Left ventricle myocardium inferior (tissue), 1 donor: ENCODE measurements at places on chromosomes 16 and 17.

DNA sequence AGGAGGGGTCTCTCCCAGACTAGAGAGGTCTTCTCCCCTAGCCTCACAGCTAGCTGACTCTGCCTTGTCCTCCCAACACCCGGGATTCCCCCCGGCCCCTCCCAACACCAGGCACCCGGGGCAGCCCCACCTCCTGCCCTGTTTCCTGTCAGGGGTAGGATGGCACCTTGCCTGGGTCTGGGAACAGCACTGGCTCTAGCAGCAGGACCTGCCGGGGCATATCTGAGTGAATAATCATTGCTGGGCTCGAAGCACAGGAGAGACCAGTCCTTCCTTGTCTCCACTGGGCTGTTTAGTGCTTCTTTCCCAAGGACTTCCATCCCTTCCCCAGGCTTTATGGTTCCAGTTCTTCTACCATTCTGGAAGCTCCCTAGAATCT, 25.7 kb downstream of the MINK1 start:
- peak overlapping the region; percentile 40 for H3K4me3 ChIP-seq
- H3K36me3 ChIP-seq: peaks cover 9% of the 10 kb centered on the region
- peak overlapping the region; percentile 89 for H3K27ac ChIP-seq

DNA sequence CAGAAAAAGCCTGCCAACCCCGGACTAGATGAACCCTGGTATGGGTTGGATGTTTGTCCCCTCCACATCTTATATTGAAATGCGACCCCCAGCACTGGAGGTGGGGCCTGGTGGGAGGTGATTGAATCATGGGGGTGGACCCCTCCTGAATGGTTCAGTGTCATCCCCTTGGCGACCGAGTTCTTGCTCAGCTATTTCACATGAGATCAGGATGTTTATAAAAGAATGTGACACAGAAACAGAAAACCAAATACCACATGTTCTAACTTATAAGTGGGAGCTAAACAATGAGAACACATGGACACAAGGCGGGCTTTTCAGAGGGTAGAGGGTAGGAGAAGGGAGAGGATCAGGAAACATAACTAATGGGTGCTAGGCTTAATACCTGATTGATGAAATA, 576.0 kb upstream of the HSBP1 start:
- no peak overlapping the region for H3K4me3 ChIP-seq
- no peak overlapping the region for H3K27ac ChIP-seq
- no peaks in the 10 kb centered on the region for H3K27me3 ChIP-seq
- H3K4me1 ChIP-seq: peaks cover 9% of the 10 kb centered on the region
- DNase-seq: no peak
- H3K36me3 ChIP-seq: no peaks in the 10 kb centered on the region

- H3K4me3 ChIP-seq: peak overlapping the region; percentile 57
- no peak for DNase-seq
- no peaks in the 10 kb centered on the region for H3K27me3 ChIP-seq
- H3K4me1 ChIP-seq: peaks cover 66% of the 10 kb centered on the region
Observed at GRCh38 chr16:10552281-10552680, 28.1 kb downstream of the EMP2 start.

- peak overlapping the region; percentile 67 for H3K4me3 ChIP-seq
- H3K4me1 ChIP-seq: peaks cover 42% of the 10 kb centered on the region
- H3K27me3 ChIP-seq: peaks cover 55% of the 10 kb centered on the region
- H3K36me3 ChIP-seq: no peaks in the 10 kb centered on the region
Observed at GRCh38 chr17:3965118-3965800, 1.0 kb upstream of the ATP2A3 start.

DNA sequence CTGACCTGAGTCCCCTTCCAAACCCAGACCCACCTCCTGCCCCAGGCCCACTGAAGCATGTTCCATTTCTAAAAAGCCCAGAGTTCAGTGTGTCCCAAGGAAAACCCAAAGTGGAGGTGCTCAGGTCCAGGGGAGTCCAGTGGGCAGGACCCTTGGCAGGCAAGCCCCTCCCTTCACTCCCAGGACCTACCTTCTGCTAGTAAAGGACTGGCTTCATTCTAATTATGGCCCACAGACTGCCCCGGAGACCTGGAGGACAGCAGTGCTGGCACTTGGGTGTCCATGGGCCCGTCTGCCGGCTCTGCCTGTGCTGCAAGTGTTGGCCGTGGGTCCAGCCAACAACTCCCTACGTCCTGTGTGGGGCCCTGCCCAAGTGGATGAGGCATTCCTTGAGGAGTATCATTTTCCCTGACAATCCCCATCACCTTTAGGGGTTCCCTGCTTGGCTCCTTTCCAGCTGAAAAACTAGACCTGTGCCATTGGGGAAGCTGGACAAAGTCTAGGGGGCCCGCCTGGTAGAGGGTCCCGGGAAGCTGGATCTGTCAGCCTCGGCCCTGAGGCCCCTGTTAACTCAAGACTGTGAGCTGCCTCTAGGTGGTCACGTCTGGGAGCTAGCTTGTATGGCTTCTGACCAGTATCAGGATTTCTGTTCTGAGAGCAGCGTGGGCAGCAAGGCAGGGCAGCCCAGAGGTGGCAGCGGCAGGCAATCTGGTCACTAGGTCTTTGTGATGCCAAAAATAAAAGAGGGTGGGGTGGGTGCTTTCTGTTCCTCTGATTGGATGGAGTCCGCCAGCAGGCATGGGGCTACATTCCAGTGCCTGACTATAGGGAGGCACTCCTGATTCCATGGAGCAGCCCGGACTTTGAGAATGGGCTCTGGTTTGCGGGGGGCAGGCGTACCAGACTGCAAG, 8.2 kb downstream of the CBX2 start:
- no peak overlapping the region for H3K4me3 ChIP-seq
- H3K36me3 ChIP-seq: no peaks in the 10 kb centered on the region
- H3K27ac ChIP-seq: no peak overlapping the region
- H3K27me3 ChIP-seq: peaks cover 79% of the 10 kb centered on the region
- peaks cover 27% of the 10 kb centered on the region for H3K4me1 ChIP-seq

DNA sequence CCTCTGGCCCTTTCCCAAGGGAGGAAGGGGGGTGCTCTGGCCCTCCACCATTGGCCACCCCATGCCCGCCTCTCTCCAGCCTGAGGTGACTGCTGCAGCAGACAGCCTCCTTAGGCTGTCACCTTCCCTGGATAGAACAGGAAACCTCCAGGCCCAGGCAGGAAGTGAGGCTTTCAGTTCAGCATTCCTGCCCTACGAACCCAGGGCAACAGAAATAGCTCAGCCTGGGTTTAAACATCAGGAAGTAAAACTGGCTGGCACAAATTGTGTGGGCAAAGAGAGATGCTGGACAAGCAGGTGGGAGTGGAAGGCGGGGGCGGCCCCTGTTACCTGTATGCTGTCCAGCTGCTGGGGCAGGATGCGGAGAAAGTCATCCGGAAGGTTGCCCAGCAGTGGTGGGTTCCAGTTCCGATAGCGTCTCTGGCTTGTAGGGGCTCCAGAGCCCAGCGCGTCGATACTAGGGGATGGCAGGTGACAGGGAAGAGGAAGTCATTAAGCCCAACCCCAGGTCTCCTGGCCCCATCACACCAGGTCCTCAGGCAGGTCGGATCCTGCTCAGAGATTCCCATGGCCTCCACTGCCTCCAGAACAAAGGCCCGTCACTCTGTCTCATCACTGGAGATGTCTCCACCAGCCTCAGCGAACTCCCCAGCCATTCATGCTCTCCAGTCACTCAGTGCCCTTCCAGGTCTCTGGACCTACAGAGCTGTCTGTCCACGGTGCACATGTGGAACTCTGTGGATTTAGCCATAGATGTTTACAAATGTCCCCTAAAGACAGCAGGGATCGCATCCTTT, 23.6 kb upstream of the MRPS23 start:
- no peak overlapping the region for H3K4me3 ChIP-seq
- peak overlapping the region; percentile 87 for H3K27ac ChIP-seq
- H3K27me3 ChIP-seq: no peaks in the 10 kb centered on the region
- H3K4me1 ChIP-seq: peaks cover 83% of the 10 kb centered on the region
- peaks cover 59% of the 10 kb centered on the region for H3K36me3 ChIP-seq

GRCh38 chr17:60327134-60327900, 64.6 kb downstream of the USP32 start:
- DNase-seq: no peak
- no peaks in the 10 kb centered on the region for H3K4me1 ChIP-seq
- H3K27me3 ChIP-seq: no peaks in the 10 kb centered on the region
- no peak overlapping the region for H3K4me3 ChIP-seq
- H3K27ac ChIP-seq: no peak overlapping the region

DNA sequence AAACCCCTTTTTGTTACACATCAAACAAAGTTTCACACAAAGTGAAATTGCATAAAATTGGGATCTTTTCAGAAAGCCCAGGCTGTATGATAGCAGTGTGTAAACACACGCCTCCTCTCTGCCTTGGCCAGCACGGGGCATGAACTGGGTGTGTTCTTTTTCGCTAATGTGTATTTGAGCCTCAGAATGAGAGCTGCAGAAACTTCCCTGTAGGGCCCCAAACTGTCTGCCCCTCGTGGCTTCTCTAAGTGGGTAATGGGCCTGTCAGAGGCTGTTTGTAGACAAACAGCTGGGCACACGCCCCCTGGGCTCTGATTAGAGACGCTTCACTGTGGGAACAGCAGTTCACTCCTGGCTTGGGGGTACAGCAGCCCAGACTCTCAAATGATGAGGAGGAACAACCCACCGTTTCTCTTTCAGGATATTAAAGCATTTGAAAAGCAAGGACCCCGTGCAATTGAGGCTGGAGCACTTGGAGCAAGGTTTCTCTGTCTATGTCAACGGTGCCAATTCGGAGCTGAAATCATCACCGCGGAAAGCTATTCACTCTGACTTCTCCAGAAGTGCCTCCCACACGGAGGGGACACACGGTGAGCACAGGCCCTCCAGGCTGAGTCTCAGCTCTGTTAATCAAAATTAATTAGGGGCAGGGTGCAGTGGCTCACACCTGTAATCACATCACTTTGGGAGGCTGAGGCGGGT, 78.4 kb downstream of the KATNIP start:
- peaks cover 18% of the 10 kb centered on the region for H3K36me3 ChIP-seq
- no peak overlapping the region for H3K27ac ChIP-seq
- H3K27me3 ChIP-seq: no peaks in the 10 kb centered on the region
- no peak overlapping the region for H3K4me3 ChIP-seq
- DNase-seq: no peak

GRCh38 chr16:333406-334094, 19.0 kb downstream of the AXIN1 start:
- no peaks in the 10 kb centered on the region for H3K27me3 ChIP-seq
- H3K27ac ChIP-seq: no peak overlapping the region
- no peak for DNase-seq
- H3K4me3 ChIP-seq: no peak overlapping the region
- H3K36me3 ChIP-seq: no peaks in the 10 kb centered on the region
- H3K4me1 ChIP-seq: peaks cover 15% of the 10 kb centered on the region

- peak overlapping the region; percentile 67 for H3K4me3 ChIP-seq
- H3K36me3 ChIP-seq: peaks cover 22% of the 10 kb centered on the region
- H3K27ac ChIP-seq: no peak overlapping the region
- DNase-seq: peak; percentile 49
Observed at GRCh38 chr17:28384281-28385036, 13.0 kb downstream of the SARM1 start.

DNA sequence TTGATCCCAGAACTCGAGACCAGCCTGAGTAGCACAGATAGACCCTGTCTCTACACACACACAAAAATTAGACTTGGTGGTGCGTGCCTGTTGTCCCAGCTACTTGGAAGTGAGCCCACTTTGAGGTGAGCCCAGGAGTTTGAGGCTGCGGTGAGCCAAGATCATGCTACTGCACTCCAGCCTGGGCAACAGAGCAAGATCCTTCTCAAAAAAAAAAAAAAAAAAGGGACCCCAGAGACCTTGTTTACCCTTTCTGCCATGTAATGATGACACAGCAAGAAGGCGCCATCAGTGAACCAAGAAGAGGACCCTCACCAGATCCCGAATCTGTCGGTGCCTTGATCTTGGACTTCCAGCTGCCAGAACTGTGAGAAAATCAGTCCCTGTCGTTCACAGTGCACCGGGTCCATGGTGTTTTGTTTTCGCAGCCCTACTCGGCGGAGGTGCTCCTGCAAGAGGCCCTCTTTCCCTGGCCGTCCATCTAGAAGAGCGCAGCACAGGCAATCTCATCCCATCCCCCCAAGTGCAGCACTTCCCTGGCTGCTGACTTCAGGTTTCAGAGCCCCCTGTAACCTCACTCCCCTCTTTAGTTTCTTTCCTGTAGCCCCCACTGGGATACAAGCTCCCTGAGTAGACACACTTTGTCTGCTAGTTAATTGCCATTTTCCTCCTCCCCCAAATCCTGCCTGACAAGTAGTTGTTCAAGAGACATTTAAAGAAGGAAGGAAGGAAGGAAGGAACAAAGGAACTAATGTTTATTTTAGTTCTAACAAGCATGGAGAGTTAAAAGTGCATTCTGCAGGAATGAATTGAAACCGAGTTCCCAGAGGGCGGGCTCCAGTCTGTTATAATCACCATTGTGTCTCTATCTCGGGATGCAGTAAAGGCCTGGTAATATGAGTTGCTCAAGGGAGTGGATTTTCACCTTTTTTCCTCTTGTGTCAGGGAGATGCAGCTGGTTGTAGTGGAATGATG, 115.3 kb downstream of the SNX29 start:
- H3K4me3 ChIP-seq: no peak overlapping the region
- DNase-seq: no peak
- no peaks in the 10 kb centered on the region for H3K36me3 ChIP-seq

DNA sequence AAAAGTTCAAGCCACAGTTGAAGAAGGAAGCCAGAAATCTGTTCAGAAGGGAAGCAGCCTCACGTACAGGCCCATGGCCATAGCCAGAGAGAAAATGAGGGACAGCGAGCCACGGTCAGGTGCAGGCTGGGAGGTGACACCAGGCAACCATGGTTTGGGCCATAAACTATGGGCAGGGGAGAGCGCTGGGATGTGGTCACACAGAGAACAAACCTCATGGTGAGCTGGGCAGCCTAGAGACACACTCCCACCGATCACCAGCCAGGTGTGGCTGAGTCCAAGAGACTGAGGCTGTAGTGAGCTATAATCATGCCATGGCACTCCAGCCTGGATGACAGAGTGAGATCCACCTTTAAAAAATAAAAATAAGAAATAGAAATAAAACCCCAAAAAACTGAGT, 76.5 kb downstream of the NETO2 start:
- H3K36me3 ChIP-seq: no peaks in the 10 kb centered on the region
- H3K4me3 ChIP-seq: no peak overlapping the region
- H3K4me1 ChIP-seq: no peaks in the 10 kb centered on the region
- DNase-seq: no peak

- peak; percentile 74 for DNase-seq
- peaks cover 13% of the 10 kb centered on the region for H3K4me1 ChIP-seq
- H3K27ac ChIP-seq: peak overlapping the region; percentile 45
- H3K4me3 ChIP-seq: no peak overlapping the region
- peaks cover 51% of the 10 kb centered on the region for H3K36me3 ChIP-seq
Observed at GRCh38 chr16:50313596-50314478, 47.5 kb downstream of the ADCY7 start.

DNA sequence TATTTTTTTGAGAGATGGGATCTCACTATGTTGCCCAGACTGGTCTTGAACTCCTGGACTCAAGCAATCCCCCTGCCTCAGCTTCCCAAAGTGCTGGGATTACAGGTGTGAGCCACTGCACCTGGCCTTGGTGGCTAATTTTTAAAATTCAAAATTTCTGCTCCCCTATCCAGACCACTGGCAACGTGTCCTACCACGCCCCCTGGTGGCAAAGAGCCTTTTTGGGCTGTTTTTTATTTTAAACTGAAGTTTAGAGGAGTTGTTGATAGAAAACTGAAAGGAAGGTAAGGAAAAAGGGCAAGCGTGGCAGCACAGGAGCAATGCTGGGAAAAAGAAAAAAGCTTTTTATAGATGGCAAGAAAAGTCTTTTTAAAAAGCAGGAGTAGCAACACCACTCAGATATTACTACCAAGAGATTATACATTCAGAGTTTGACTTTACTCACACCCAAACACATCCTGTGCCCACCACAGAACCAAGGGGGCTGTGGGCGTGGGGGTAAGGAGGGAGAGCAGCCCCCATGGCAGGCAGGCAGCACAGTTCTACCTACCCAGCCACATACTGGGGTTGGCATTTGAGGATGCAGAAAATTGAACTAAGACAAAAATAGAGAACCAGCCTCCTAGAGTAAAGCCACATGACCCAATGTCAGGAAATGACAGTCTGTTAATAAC, 4.2 kb upstream of the MXRA7 start:
- no peaks in the 10 kb centered on the region for H3K27me3 ChIP-seq
- DNase-seq: peak; percentile 72
- H3K27ac ChIP-seq: peak overlapping the region; percentile 79
- peaks cover 70% of the 10 kb centered on the region for H3K4me1 ChIP-seq
- H3K4me3 ChIP-seq: peak overlapping the region; percentile 5
